ENCODE measurements at places on chromosomes 2 and 18.
A peak's percentile ranks its signal among the peaks of the same experiment; 100 is the strongest.

GRCh38 chr2:197198890-197199289 lies 111.7 kb downstream of the ANKRD44 start:
- DNase-seq, result no peak

DNA sequence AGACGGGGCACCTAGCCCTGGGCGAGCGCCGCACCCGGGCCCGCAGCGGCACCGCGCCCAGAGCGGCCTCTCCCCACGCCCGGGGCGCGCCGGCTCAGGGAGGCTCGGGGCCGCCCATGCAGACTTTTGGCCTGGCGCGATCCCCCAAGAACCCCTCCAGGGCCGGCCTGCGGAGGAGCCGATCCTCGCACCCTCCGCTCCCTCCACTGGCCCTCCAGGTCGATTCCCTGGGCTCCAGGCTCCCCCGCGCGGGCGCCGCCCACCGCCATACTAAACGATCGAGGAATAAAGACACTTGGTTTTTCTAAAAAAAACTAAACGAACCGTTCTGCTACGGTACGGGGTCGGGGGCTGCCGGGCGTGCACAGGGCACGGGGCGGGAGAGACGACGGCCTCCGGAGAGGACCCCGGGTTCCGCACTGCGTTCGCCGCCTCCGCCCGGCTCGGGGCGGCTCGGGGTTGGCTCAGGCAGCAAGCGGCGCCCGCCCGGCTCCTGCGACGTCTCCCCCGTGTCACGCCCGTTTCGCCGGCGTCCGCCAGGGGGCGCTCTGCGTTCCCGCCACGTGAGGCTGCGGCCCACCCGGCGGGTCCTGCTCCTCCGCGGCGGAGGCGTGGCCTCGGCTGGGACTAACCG lies 365 bp upstream of the KHK start:
- DNase-seq, result no peak

DNA sequence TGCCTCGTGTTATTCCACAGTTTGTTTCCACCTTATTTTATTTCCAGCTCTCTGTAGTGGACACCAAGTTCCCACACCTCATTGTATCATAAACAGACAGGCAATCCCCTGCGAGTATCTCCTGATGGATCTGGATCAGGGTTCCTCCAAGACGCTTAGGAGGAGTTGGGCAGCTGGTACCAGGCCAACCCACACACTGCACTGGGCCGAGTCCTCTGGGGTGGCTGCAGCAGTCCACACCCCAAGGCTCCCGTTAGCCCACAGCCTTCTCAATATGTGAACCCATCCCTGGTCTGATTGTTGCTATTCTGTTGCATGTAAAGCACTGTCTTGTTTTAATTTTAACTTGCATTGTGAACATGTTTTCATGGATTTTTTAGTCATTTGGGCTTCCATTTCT lies 178.8 kb upstream of the RAB6C start:
- no peak for DNase-seq

DNA sequence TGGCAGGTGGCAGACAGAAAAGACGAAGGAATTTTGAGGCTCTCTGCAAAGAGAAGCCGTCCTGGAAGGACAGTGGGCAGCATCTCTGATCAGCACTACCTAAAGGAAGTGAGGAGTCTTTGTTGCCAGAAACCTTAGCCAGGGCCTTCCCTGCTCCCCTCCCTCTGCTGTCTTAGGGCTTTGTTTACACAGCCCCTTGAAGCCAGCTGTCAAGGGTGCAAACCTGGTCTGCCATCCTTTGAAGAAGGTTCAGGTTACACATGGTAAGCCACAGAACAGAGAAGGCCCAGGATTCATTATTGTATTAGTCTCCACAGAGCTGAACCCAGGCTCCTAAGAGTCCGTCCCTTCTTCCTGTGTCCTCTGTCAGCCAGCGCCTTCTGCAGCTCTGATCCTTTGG lies 356.7 kb downstream of the TGIF1 start:
- DNase-seq, result no peak

GRCh38 chr2:104854498-104855220 lies 744 bp downstream of the POU3F3 start:
- DNase-seq, result no peak

GRCh38 chr2:5978131-5978751 lies 286.1 kb downstream of the SOX11 start:
- no peak for DNase-seq

DNA sequence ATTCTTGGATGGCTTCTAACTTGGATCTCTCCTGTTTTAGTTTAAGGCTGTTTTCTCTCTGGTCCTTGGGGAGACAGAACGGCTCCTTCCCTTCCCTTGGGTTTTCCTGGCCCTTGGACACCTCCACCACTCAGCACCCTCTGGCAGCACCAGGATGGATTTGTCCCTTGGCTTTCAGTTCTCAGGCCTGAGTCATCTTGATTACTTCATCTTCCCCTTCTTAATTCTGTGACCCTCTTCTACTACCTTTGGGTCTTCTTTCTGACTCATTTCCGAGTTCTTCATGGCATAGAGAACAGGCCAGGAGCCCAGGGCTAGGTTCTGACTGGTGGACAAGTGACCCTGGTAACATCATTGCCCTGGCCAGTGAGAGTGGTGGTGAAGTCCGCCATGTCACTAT lies 14.9 kb downstream of the IGFBP2 start:
- DNase-seq, result peak; percentile 31

DNA sequence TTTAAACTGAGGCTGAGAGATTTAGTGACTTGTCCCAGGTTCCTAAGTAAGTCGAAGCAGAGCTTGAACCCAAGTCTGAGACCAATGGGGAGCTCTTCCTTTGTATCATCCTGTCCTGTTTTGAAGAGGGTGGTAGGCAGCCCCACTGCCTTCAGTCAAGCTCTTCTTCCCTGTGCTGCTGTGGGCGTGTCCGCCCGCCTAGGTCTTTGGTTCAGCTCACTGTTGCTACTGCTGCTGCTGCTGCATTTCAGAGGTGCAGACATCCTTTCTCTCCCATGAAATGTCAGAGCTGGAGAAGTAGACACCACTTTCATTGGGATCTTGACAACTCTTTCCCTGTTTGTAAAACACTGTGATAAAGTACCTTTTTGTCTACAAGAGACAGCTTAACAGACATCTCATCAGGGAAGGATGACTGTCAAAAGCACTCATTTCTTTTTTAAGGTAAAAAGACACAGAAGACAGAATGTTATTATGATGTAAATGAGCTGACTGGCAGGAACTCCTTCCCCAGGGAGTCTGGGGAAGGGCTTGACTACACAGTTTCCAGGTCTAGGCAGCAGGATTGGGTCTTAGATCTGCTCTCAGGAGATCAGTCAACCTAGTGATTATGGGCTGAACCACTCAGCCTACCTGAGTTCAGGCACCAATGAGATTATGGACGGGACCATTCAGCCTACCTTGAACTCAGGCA lies 91.7 kb upstream of the TRIB2 start:
- no peak for DNase-seq

- DNase-seq, result peak; percentile 47
Measured at GRCh38 chr2:8544786-8545694, 136.8 kb upstream of the ID2 start.

DNA sequence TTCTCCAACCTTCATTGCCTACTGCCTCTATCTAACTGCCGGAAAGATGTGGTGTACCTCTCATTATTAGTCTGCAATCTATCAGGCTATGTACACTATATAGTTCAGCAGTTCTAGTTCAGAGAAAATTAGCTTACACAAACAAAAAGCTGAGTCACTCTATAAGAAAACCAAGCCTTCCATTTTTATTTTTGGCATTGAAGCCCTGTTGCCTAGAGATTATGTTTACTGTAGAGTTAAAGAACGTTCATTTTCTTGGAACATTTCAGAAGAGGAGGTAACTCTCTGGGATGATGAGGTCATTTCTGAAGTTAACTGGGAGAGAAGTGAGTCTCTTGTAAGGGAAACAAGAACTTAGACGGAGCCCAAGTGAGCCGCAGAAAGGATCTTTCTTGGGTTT lies 133.5 kb downstream of the FAM124B start:
- peak; percentile 69 for DNase-seq

DNA sequence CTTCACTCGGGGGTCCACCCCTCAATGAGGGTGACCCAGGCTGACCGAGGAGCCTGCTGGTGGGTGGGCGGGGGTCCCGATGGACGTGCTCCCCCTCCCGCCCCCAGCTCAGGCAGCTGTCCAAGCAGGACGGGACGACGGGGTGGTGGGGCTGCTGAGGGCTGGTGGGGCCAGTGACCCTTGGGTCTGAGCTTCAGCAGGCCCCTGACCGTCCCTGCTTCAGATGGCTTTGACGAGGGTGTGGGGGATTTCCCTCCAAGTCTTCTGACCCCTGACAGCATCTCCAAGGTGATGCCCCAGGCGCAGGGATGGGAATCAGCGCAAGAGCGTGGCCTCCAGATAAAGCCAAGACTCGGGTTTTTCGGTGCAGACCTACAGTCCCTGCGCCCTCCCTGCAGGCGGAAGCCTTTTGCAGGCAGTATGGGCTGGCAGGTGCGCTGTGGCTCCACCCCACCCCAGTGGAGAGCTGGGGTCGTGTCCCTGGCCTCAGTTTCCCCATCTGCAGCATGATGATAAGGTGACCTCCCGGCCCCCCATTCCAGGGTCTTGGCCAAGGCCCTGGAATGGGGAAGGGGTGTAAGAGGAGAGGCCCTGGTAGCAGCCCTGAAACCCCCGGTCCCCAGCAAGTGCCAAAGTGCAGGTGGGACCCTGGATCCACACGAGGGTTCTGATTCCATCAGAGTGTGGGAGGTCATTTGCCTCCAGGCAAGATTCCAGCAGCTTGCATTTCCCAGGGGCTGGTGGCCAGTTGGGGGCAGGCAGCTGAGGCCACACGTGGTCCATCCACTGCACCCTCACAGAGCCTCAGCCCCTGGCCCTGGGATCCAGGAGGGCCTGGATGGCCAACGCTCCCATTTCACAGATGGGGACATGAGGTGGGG lies 8.7 kb downstream of the CROCC2 start:
- no peak for DNase-seq

DNA sequence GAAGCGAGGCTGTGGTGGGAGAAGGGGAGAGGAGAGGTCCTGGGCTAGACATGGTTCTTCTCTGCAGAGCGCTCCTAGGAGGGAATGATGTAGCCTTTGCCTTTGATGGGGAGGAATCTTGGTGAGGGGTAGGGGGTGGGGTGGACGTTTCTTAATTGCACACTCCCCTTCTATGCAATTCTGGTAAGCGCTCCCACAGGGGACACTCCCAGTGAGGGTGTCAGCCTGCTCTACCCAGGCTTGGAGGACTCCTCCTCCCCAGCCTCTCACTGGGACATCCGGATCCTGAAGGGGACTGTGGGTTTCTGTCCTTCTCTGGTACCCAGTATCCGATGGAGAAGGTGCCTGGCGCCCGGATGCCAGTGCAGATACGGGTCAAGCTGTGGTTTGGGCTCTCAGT lies 114.3 kb downstream of the DYSF start:
- DNase-seq, result no peak

DNA sequence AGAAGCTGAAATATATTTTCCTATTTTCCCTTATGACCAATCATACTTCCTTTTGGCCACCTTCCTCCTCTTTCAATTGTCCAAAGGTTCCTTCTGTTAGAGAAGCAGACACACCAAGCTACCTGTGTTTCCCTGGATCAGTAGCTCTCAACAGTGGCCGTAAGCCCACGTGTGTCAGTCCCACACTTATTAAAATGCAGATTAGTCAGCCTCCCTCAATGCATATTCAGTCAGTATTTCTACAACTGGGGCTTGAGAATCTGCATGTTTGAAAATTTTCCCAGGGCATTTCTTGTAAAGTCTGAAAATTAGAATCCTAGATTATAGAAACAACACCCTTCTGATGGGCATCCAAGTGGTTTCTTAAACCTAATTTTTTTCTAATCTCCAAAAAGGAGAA lies 54.0 kb upstream of the ITPRID2 start:
- DNase-seq, result no peak

DNA sequence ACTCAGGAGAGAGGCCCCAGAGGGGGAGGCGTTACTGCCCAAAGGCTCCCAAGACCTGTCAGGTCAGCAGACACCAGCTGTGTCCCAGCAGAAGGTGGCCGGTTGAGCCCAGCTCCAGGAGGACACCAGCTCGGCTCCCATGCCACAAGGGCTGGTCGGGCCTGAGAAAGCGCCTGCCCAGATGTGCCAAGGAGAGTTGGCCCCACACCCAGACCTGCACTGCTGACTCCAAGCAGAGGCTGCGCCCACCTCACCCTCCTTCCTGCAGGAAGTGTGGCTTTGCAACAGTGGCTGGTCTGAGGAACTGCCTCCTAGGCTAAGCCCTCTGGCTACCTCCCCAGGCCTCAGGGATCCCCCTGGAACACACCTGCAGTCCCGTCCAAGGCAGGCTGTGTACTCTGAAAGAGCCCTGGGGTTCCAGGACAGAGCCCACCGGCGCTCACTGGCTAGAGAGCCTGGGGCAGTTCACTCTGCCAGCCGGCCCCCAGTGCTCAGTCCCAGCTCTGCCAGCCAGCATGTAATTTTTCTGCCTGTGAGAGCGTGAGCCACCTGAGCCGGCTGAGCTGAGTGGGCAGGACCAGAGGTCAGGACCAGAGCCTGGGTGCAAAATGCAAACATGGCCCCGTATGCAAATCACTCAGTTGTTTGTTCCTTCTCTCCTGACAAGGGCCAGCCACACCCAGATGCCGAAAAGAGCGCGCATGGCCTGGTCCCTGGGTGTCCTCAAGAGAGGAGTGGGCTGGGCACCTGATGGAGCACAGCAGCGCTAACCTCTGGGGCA lies 36.9 kb upstream of the PTMA start:
- no peak for DNase-seq

GRCh38 chr2:149058936-149059335 lies 20.4 kb downstream of the LYPD6B start:
- no peak for DNase-seq

DNA sequence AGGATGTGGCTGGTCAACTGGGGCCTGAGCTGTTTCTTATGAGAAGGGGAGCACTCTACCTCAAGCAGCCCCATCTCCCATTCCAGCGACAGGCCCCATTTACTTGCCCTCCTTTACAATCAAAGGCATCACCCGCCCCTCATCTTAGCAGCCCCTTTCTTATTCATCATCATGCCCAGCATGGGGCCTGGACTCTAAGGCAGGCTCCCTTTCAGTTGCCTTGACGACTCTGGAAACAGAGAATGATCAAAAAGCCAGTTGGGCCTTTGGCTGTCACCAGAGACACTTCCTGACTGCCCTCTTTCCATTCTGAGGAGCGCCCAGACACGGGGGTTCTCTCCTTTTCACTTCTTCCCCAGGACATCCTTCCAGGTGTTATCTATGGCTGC lies 11.2 kb downstream of the CELF4 start:
- DNase-seq, result no peak

- DNase-seq, result no peak
Measured at GRCh38 chr2:132915812-132916549, 246.0 kb upstream of the LYPD1 start.

DNA sequence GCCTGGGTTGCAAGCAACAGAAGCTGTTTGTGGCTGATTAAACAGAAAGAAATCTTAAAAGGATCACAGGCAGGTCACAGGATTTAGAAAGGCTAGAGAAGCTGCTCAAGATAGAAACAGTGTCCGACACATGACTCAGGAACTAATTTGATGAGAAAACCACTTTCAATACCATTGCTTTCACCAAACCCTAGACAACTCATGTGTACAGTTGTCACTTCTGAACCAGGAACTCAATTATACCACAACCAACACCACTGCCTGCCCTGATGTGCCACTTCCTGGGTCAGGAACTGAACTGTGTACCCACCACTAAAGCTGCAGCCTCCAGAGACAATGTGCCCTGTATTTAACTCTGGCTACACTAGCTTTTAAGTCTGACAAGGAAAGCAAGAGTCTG lies 56.0 kb downstream of the TMEM247 start:
- no peak for DNase-seq

- DNase-seq, result no peak
Measured at GRCh38 chr18:32773382-32773712, 524 bp upstream of the KLHL14 start.
